ENCODE measurements at places on chromosomes 12 and 14. TPM values are rescaled to one million over a fixed set of nuclear protein-coding genes. Genes with fewer than 3 reads are reported as not detected.

DNA sequence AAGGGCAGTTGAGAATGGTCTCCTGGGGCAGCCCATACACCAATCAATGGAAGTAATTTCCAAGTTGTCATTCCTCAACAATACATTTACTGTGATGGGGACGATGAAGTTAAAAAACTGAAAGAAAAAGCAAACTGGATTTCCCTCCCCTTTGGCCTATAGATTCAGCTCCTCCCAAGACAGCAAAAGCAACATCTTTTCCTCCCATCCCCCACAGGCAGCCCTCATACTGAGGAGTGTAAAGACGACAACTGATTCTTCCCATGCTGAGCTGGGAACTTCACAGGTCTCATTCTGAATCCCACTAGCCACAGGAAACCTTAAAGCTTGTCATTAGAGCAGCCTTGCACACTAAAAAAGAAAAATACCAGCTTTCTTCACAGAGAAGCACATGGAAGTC is 48.5 kb downstream of the PITPNM2 start:
- ATAC-seq = no peak

DNA sequence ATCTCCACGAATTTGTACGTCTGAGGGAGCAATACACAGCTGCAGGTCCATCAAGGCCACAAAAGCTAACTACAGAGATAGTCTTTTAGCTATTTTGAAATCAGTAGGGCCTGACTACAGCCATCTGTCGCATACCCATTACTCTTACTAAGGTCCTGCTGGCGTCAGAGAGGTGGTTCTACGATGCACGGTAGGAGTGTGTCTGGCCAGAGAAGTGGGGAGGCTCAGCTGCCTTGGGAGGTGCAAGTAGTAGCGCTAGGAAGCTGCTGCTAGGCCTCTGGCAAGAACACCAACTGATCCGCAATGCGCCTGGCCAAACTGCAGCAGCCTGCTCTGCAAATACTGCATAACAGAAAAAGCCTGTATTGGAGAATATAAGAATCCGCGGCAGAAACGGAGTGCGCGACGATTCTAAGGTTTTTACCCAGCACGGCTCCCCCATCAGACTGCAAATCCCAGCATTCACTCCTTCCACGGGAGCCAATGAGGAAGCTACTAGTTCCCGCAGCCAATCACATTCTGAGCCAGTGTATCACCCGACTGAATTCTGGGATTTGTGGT is 743 bp upstream of the CAND1 start:
- peak; percentile 93 for ATAC-seq

GRCh38 chr12:102326982-102327381 is 129.3 kb upstream of the PMCH start:
- ATAC-seq = no peak

DNA sequence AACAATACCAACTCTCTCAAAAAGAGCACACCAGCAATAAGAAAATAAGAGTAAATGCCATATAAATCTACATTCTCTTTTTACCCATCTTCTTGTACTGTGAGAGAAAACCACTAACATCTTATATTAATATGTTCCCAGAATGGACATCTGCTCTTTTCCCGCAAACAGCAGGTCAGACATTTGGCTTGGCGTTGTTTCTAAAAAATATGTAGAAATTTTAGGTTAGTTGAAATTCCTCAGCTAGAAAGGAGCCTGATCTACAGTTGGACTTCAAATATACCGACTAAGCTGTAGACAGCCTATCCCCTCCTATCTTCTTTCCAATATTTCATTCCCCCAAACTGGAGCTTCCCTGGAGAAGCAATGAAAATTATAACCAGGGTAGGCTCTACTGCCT is 88.7 kb downstream of the PPP2R5E start:
- ATAC-seq = no peak

DNA sequence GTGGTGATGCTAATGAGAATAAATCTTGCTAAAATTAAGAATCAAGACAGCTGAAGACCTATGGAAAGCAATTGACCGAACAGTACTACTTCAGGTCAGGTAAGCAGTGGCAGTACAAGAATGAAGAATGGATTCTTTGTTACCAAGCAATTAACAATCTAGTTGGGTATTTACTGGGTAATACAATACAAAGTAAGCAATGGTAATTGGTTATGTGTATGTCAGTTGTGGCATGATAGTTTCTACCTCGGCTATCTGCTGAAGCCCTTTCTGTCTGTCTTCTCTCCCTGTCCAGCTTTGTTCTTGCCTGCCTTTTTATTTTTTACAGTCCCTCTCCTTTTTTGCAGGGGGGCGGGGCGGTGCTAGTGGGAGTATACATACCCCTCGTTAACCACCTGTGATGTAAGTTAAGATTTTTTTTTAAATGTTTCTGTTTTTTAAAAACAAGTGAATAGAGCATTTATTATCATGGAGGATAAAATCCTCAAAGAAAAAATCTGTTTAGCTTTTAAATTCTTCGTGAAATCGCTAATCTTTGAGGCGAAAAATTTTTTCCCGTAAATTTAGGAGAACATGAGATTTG is 75.9 kb downstream of the RCOR1 start:
- no peak for ATAC-seq

- no peak for ATAC-seq
Measured at GRCh38 chr12:123655420-123655819, 15.5 kb upstream of the TCTN2 start.

- ATAC-seq = no peak
Measured at GRCh38 chr14:69358233-69358963, 39.7 kb downstream of the ERH start.

- ATAC-seq = no peak
Measured at GRCh38 chr12:45987340-45987727, 3.0 kb downstream of the SCAF11 start.

DNA sequence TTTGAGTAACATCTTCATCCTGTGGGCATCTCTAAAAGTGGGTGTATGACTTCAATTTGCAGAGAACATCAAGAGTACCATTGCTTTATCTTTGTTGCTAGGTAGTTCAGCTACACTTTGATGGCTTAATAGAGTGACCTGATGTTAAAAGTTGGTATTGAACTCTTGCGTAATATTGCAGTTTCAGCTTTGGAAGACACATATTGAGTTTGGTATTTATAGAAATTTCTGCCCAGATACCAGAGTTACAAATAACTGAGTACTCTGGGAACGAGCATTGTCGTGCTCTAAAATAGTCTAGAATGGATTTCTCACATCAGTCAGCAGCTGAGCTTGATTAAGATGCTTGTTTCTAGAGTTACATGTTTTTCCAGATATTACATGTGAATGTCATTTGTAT is 24.8 kb upstream of the AKAP5 start:
- ATAC-seq = no peak

DNA sequence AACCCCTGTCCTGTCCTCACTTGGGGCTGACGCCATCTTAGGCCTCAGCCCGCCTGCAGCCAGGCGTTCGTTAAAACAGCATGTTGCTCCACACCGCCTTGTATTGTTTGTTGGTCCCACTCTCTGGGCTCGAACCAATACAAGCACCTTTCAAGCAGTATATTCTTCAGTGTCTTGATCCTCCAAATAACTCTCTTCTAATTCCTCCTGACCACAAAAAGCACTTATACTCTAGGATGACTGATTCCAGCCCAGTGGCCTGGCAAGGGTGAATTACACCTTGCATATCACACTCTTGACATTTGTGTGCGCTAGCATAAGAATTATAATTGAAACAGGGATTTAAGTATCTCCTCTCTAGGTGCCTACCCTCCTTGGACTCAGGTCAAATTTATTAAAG is 7.1 kb downstream of the CCER1 start:
- ATAC-seq = no peak

- ATAC-seq = no peak
Measured at GRCh38 chr14:96161636-96162035, 43.0 kb upstream of the BDKRB2 start.

GRCh38 chr12:119157528-119157927 is 21.2 kb upstream of the HSPB8 start:
- peak; percentile 51 for ATAC-seq

Gene CRADD
- 11.8 TPM for total RNA-seq

Gene IL26
- total RNA-seq = not detected

Gene SLC25A21
- total RNA-seq = 1.5 TPM

Gene ZFHX2
- total RNA-seq = 1.9 TPM

Gene SIX1
- total RNA-seq = 0.94 TPM

Gene METTL25
- 32.3 TPM for total RNA-seq

Gene HOTAIR
- total RNA-seq = 0.31 TPM

Gene HHIPL1
- total RNA-seq = 4.4 TPM

Gene SART3
- 71.8 TPM for total RNA-seq

Gene MMP19
- total RNA-seq = 29.5 TPM
